ENCODE measurements at places on chromosomes 11 and 22.
A peak's percentile ranks its signal among the peaks of the same experiment; 100 is the strongest.

DNA sequence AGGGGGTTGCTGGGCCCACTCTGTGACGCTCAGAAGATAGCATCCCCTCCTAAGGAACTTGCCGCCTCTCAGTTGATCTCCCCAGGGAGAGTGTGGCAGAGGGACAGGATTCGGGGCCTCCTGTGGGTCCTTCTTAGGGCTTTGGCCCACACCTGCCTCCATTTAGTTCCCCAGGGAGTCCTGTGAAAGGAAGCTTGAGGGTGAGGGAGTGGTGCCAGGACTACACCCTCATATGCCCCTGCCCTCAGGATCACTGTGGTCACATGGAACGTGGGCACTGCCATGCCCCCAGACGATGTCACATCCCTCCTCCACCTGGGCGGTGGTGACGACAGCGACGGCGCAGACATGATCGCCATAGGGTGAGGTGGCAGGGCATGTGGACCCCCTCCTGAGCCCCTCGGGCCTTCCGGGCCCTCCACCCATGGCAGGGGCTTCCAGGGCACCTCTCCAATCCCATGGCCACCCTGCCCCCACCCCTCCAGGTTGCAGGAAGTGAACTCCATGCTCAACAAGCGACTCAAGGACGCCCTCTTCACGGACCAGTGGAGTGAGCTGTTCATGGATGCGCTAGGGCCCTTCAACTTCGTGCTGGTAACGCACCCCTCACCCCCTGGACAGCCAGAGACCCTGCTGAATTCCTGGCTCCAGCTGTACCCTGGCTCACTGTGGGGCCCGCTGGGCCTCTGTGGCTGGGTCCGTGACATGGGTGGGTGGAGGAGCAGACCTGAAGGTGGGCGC is 3.5 kb downstream of the INPP5J start:
- DNase-seq: no peak

- DNase-seq: no peak
Observed at GRCh38 chr11:46472662-46472994, 81.1 kb upstream of the CHRM4 start.

DNA sequence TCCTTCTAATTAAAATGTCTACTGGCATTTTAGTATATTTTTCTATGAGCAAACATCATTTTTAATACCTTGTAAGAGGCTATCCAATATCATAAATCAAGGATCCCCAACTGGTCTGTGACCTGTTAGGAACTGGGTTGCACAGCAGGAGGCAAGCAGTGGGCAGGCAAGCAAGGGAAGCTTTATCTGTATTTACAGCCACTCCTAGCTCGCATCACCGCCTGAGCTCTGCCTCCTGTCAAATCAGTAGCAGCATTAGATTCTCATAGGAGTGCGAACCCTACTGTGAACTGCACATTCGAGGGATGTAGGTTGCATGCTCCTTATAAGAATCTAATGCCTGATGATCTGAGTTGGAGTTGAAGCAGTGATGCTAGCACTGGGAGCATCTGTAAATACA is 70.2 kb upstream of the CREB3L1 start:
- DNase-seq: no peak

- DNase-seq: peak; percentile 9
Observed at GRCh38 chr11:6315811-6316425, 4.4 kb downstream of the CAVIN3 start.

GRCh38 chr22:32103658-32104315 is 55.3 kb downstream of the C22orf42 start:
- no peak for DNase-seq

Data from stimulated activated CD4-positive, alpha-beta T cell treated with anti-CD3 and anti-CD28 coated beads, Interleukin-4, amount 100 ng/mL, for 1 hour (primary cell).